Frontal cortex (tissue), 4 donors: ENCODE measurements at places on chromosomes 6 and 20.

GRCh38 chr6:30357678-30358540, 13.0 kb downstream of the RPP21 start:
- peak; percentile 39 for DNase-seq

DNA sequence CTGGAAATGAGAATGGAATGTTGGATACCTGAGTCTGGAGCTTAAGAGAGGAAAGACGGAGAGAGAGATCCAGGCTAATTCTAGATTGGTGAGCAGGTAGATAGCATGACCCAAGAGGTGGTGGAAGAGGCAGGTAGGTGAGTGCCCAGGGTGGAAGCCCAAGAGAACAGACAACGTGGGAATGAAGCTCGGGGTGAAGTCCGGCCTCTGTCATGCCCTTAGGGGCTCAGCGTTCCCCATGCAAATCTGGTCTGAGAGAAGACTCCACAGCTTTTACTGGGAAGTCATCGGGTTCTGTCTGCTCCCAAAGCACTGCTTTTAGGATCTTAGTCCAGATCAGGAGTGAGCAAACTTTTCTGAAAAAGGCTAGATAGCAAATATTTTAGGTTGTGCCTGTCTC, 3.6 kb downstream of the NELFCD start:
- no peak for DNase-seq

- DNase-seq, result no peak
Measured at GRCh38 chr6:110298916-110299315, 59.2 kb downstream of the METTL24 start.

GRCh38 chr20:19807946-19808330, 49.9 kb downstream of the RIN2 start:
- DNase-seq, result no peak
